ENCODE measurements at places on chromosomes 5 and 9.

GRCh38 chr5:38515092-38515491, 41.4 kb downstream of the LIFR start:
- no peak for DNase-seq

GRCh38 chr9:133994353-133995011, 2.4 kb upstream of the VAV2 start:
- DNase-seq, result peak; percentile 81

GRCh38 chr9:77898864-77899263, 132.7 kb downstream of the GNAQ start:
- no peak for DNase-seq

DNA sequence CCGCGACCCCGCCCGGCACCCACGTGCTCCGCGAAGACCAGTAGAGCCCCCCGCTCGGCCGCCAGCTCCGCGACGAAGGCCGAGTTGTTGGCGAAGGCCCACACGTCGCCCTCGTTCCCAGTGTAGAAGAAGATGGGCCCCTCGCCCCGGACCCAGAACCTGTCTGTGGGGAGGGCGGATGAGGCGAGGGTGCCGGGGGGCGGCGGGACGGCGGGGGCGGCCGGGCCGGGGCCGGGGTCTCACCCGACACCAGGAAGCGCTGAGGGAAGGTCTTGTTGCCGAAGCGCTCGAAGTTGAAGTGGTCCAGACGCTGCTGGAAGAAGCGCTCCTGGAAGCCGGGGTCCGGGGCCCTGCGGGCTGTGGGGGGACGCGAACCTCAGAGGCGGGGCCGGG, 317 bp downstream of the DPP7 start:
- DNase-seq, result no peak

- no peak for DNase-seq
These were observed 110.0 kb upstream of the SPOCK1 start for GRCh38 chr5:137609127-137609526.

DNA sequence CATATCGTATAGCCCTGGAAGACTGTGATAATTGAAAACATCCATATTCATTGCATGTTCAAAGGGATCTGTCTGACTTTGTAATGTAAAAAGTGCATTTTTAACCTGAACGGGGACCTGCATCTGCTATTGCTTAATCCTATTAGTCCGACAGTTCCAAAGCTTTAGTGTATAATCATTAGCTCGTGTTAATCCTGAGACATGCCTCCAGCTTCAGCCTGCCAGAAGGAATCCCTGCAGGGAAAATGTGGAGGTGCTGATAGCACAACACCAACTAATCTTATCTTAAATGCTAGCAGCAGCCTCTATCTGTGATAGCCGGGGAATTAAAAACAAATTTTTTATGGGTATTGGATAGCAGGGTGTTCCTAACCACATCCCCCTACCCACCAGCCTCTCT, 495.2 kb downstream of the TLE4 start:
- no peak for DNase-seq

DNA sequence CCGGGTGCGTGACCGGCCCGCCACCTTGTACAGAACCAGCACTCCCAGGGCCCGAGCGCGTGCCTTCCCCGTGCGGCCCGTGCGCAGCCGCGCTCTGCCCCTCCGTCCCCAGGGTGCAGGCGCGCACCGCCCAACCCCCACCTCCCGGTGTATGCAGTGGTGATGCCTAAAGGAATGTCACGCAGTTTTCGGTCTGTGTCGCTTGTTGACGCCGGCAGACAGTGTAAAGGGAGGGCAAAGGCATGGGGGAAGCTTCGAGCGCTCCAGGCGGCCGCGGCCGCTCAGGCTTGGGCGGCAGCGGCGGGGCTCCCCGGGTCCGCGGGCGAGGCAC, 1.3 kb downstream of the LRRC26 start:
- DNase-seq, result no peak

DNA sequence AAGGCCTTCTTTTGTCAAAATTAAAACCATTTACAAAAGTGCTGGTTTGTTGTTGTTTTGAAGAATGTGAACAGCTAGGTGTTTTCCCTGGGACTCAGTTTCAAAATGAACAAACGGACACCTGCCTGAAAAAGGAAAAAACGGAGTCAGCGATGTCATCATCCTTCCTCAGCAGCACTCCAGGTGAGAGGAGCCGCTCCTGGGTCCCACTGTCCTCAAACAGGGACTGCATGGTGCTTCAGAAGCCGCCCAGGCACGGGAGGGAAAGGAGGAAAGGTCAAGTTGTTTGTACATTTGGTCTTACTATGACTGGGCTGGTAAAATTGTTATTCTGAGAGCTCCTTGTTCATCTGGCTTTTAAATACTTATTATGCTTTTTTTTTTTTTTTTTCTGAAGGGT, 69.0 kb upstream of the ZSWIM6 start:
- DNase-seq, result no peak

GRCh38 chr5:63401436-63402046, 560.7 kb downstream of the HTR1A start:
- peak; percentile 45 for DNase-seq

DNA sequence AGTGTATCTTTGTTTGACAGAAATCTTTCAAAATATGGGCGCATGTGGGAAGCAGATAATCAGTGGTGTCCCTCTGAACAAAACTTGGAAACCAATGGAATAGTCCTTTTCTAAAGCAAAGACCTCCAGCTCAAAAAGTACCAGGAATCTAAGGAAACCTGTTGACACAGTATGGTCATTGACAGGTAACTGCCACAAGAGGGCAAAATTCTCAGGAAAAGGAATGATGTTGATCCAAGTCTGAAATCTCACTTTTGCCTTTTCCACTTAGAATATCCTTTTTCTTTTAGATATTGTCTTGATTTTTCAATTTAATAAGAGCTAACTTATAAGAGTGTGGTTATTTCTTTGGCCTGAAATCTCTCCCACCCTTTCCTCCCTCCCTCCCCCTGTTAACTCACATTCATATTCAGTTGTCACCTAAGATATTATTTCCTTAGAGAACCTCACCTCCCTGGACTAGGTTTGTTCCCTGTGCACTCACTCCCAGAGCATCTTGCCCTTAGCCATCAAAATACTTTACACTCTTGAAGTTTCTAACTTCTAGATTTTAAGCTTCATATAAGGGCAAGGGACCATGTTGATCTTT, 59.0 kb upstream of the BARX1 start:
- no peak for DNase-seq

GRCh38 chr9:110874963-110875674, 163.2 kb downstream of the LPAR1 start:
- DNase-seq, result no peak

DNA sequence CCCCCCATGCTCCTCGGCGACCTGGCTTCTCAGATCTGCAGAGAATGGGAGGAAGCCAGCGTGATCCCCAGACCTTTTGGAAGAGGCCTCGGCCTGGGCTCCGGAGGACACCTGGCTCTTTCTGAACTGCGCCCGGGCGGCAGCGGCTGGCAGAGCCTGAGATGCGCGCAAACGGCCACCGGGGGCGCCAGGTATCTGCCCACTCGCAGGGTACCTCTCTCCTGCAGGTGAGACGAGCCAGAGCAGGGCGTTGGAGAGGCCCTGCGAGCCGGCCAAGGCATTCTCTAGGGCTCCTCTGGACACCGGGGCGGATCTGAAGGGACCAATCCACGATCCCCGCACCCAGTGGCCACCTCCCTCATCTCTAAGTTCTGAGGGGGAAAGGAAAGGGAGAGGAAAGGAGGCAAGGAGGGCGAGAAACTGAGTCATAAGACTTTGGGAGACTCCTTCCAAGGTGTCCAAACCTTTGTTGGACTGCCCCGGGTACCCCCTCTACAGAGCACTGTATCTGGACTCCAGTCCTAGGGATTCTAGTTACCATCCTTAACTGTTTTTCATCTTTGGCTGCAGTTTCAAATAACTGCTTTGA, 55.0 kb upstream of the SLC46A2 start:
- DNase-seq, result no peak

DNA sequence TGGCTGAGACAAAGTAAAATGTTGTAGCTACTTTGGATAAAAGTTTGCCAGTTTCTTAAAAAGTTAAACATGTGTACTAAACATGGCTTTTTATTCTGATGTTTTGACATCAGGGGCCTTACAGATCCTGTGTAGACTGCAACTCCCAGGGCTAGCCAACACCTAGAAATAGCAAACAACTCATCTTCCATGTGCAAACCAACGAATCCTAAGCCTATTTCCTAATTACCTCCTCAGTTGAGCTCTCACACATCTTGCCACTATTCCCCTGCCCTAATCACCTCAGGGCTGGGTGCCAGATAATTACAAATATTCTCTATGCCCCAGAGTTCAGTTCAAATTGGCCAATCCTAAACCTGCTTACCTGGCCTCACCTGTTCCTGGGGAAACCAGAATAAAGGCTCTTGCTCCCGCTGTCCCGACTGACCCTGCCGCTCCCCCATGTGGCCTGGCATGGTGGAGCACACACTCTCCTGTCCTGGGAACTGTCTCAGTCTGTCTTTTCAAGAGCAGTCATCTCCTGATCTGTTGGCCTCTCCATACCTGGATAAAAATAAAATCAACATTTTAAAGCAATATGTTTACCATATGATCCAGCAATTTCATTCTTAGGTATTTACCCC, 37.1 kb upstream of the FAM169A start:
- peak; percentile 40 for DNase-seq

DNA sequence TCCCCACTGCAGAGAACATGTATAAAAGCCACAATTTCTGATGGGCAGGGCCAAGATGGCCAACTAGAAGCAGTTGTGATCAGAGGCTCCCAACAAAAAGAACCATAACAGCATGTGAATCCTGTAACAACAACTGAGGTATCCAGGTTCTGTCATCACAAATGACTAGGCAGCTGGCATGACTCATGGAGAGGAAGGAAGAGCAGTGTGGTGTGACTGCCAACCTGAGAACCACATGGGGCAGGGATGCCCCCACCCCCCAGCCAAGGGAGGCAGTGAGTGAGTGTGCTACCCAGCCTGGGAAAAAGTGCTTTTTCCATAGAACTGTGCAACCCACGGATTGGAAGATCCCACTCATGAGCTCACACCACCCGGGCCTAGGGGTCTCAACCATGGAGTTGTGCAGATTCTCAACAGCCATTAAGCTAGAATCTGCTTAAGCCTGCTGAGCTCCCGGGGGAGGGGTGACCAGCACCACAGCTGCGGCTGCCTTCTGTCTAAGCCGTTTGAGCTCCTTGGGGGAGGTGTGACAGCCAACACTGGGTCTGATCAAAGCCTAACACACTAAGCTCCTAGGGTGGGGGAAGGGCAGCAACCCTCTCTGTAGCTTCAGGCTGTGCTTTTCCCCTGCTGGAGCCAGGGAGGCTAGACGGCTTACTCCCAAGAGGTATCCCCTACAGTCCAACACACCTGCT, 80.1 kb upstream of the DMAC1 start:
- DNase-seq, result peak; percentile 46

GRCh38 chr5:15566306-15566705, 66.3 kb downstream of the FBXL7 start:
- DNase-seq, result no peak

DNA sequence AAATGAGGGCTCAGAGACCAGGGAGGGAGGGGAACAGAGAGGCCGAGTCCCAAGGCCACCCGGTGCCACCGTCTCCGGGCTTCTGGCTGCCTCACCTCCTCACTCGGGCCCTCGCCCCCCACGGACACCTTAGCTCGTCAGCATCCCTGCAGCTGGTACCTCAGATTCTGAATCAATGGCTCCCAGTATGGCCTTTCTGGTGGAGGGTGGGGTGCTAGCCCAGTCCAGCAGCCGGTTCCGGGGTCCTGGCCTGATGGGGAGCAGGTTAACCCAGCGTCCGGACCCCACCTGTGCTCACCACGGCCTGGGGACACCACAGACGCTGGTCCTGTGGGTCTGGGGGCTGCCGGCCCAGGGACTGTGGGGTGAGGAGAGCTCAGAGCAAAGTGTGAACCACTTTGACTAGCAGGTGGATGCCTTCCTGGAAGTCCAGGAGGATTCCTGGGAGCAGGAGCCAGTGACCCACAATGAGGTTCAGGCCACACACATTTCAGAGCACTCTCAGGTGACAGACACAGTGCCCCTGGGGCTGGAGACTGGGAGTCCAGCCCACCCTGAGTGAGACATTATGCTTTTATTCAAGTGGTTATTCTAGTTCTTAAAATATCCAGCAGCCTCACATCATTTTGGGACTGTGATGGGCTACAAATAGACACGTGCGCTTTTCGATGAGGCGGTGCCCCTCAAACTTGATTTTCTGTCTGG, 53.3 kb downstream of the AHRR start:
- peak; percentile 25 for DNase-seq

DNA sequence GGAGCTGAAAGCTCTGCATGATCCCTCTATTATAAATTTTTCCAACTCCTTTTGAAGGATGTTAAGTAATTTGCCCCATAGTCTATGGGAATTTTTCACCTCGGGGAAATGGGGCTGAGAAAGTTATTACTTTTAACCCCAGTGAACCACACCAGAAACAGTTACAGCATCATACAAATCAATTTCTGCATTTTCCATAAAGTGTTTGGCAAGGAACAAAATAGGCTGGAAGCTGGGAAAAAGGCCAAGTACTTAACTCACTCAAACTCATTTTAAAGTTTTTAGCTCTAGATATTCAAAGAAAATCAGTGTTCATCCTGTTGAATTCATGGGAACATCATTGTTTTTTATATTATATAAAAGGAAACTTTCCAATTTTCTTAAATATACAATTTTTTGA, 160.9 kb downstream of the SH3GL2 start:
- DNase-seq, result no peak

DNA sequence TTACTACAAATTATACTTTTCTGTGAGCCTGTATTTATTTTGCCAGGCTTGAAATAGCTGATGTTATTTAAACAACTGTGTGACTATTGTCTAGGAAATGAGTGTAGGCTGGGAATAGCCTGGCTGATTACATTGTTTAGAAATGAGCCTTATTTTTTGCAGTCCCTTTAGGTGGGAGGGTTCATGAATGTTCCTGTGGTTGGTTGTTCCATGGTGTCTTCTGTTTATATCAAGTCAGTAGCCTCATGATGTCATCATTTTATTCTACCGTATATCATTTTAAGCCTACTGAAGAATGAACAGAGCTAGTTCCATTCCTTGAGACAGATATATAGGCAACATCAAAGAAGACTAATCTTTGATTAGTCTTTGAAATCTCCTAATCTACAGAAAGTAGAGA, 53.1 kb downstream of the MAP1B start:
- no peak for DNase-seq

DNA sequence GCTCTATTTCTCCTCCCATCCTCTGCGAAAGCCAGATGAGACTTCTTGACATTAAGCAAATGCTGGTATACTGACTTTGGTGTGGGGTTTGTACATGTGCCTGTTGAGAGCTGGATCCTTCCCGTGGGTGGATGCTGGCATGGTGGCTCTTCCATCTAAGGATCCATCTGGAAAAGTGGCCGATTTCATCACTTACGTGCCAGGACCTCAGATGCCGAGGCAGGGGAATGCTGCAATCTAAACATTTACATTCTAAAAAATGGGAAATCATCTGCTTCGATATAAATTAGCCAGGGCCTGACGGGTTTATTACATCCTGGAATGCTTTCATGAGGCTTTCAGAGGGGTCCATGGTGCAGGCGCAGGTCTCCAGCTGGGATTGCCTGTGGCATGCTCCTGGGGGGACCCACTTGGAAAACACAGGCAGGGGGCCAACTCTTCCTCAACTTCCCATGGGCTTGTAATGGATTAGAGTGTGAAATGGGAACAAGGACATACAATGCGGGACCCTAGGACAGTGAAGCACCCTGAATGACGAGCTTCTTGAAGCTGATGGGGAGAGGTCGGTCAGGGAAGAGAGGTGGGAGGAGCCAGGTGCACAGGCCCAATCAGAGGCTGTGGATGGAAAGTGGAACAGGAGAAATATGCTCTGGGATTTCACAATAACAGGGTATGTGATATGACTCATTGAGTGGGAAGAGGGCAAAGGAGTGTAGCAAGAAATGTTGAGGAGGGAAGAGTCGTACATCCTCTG, 105.5 kb upstream of the PITX1 start:
- DNase-seq, result no peak

GRCh38 chr5:160602744-160603143, 181.1 kb downstream of the PTTG1 start:
- no peak for DNase-seq
